CD4-positive, alpha-beta T cell treated with Interleukin-4 for 1 hour (primary cell): ENCODE measurements at places on chromosomes 6 and 20.

GRCh38 chr20:44626278-44626677 lies 25.2 kb downstream of the ADA start:
- no peak for DNase-seq

DNA sequence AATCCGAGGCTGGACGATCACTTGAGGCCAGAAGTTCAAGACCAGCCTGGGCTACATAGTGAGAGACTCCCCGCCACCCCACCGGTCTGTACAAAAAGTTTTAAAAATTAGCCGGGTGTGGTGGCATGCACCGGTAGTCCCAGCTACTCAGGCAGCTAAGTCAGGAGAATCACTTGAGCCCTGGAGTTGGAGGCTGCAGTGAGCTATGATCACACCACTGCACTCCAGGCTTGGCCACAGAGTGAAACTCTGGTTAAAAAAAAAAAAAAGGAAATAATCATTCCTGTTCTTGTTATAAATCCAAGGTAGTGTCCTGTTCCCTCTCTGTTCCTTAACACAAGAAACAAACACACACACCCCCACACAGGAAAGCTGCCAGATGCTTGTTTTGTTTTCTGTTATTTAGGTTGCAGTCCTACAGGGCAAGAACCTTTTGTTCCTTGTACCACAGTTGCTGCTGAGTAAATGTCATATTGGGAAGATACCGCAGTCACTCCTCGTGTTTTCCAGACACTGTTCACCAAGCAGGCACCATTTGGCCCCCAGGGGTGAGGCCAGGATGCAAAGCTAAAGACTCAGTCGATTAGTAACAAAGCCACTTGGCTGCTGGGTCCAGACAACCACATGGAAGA lies 28.9 kb downstream of the ASIP start:
- DNase-seq: no peak

- DNase-seq: no peak
Observed at GRCh38 chr6:84422380-84422968, 195.0 kb upstream of the CEP162 start.

- no peak for DNase-seq
Observed at GRCh38 chr6:140636271-140636907, 1261.9 kb upstream of the CITED2 start.

DNA sequence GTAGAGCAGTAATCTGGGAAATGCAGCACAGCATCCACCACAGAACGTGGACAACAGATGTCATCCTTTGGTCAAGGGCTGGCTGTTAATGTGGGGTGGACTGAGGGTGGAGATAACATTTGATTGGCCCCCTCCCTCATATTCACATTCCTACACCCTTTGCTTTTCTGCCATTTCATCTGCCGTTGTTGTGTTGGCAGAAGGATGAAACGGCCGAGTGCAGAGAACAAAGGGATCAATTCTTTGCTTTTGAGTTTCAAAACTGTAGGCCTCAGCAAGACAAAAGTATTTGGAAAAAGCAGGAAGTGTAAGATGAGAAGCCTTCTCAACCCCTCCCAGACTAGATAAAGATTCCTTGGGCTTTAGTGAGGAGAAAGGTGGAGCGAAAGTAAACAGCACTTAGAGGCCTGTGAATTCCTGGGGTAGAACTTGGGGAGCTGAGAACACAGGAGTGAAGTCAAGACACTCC lies 74.2 kb upstream of the PHIP start:
- no peak for DNase-seq

- DNase-seq: no peak
Observed at GRCh38 chr6:105474234-105474633, 71.4 kb upstream of the PREP start.

DNA sequence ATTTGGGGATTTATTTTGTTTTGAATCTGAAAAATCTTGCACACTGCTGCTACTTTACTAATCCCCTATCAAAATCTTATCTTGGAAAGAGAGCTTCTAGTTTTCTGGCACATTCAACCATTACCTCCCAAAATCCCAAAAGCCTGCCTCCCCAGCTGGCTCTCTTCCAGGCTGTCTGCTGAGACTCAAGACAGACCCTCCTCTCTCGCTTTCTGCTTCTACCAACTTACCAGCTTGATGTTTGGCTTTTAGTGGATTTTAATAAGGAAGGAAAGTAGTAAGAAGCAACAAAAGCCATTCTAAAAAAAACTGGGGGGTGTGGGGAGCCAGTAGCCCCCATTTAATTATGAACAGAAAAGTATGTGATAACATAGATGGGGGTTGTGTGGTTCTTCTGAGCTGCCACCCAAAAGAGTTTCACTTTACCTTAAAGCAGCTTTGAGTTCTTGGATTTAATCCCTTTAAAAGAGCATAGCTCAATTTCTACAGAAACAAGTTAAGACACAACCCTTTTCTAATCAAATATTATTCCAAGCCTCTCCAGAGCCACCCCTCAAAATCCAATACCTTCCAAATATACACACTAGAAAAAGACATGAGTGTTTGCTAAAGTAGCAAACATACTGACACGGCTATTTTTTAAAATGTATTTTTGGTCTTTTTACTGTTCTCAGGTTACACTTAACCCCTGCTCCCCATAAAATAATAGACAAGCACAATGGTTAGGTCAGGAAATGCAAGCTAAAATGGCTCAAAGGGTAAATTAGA lies 71.7 kb downstream of the ATP9A start:
- no peak for DNase-seq

DNA sequence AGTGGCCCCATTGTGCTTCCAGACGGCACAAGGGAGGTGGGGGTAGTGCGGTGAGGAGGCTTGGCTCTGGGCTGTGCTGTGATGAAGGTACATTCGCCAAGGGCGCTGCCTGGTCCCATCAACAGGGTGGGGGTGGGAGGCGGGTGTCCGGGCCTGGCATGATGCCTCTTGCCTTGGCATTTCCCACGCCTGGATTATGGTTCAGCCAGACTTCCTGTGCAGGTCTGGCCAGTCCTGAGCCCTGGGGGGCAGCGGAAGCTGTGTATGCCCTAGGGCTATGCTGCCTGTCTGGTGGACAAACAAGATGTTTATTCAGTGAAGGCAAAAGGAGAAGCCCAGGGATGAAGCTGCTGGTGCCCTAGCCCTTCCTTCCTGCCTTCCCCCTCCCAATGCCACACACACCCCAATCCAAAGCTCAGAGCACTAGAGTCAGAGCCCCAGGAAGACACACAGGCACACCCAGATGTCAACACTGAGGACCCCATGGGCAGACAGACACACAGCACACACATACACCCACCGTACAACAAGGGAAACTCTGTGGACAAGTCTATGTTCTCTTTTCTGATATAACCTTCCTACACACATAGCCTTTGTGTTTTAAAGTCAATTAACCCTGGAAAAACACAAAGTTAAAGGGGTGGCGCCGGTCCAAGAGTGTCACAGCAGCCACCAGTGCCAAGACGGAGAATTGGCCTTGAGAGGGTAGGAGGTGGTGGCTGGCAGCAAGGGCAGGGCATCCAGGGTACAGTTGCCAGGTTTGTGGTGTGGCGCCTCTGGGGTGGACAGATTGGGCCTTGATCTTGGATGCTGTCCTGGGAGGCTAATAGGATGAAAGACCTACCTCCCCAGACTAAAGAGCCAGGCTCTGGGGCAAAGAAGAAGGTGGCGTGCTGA lies 54.7 kb upstream of the SAYSD1 start:
- DNase-seq: no peak

DNA sequence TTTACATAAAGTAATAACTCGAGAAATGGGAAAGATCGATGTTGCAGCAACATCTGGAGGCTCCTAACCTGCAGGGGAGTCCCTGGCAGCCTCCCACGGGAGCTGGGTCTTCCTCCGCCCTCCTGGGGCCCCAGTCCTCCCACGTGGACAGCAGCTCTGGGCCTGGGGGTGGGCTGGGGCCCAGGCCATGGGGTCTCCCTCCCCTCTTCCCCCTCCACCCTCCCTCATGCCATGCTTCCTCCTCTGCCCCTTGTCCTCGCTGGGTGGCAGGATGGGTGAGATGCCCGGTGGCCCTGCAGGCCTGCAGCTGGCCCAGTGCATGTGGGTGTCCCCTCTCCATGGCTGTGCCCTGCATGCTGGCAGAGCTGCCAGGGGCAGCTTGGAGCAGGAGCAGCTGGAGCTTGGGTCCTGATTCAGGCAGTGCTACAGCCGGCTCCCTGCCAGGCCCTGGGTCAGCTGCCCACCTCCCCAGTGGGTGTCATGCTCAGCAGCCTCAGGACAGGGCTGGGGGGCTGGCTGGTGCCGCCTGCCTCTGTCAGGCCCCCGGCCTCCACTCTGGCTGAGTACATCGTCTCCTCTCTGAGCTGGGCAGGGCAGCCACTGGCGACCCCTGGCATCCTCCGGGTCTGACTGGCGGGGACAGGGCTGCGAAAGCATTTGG lies 48.9 kb upstream of the BHLHE23 start:
- no peak for DNase-seq

DNA sequence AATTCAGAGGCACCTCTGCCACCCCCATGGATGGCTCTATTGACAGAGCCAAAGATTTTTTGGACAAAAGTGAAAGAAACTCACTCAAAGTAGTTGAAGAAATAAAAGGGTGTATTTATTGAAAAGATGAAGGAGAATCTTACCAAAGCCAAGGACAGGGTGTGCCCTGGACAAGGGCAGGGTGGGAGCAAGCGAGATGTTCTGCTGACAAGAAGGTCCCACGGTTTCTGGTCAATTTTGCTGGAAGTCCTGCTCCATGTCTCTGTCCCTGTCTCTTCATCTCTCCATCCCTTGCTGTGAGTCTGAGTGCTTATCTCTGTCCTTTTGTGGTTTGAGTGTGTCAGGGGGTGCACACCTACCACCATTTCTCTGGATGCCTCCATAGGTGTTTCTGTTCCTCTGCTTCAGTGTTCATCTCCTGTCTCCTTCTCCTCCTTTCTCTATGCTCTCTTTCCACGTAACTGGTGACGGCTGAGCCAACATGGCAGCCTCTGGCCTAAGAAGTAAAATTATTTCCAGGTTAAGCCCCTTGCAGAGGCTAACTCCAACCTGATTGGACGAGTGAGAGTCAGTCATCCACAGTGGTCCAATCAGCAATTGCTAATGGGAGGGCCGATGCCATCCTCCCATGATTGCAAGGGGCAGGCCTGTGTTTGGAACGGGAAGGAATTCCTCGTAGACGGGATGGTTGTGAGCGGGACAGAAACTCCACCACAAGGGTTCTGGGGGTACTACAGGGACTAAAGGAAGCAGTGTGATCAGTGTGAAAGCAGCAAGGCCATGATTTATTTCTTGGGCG lies 502.1 kb upstream of the CDH4 start:
- no peak for DNase-seq

GRCh38 chr6:17280138-17280537 lies 1.0 kb upstream of the RBM24 start:
- no peak for DNase-seq

GRCh38 chr6:35181933-35182612 lies 31.7 kb upstream of the SCUBE3 start:
- no peak for DNase-seq

GRCh38 chr20:33262658-33263065 lies 20.4 kb upstream of the BPIFB1 start:
- peak; percentile 35 for DNase-seq

DNA sequence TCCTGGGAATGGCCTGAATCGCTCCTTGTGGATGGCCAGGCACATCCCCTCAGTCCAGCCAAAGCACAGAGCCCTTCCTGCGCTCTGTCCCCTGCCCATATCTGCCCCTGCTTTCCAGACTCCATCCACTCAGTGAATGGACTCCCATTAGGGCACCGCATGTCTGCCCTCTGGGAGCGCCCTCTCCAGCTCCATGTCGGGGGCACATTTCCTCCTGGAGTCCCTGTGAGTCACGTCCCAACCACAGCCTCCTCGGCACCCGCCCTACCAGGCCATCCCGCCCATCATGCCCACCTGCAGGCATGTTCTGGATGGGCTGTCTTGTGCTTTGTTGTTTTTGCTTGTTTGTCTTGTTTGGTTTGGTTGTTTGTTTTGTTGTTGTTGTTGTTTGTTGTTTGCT lies 96.8 kb downstream of the PSMB1 start:
- DNase-seq: no peak

DNA sequence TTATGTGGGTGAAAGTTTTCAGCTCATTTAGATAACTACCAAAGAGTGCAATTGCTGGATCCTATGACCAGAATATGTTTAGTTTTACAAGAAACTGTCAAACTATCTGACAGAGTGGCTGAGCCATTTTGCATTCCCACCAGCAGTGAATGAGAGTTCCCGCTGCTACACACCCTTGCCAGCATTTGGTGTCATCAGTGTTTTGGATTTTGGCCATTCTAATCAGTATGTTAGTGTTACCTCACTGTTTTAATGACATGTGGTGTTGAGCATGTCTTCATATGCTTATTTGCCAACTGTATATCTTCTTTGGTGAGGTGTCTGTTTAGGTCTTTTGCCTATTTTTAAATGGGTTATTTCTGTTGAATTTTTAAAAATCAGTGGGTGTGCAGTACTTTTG lies 120.9 kb downstream of the CFAP61 start:
- no peak for DNase-seq

DNA sequence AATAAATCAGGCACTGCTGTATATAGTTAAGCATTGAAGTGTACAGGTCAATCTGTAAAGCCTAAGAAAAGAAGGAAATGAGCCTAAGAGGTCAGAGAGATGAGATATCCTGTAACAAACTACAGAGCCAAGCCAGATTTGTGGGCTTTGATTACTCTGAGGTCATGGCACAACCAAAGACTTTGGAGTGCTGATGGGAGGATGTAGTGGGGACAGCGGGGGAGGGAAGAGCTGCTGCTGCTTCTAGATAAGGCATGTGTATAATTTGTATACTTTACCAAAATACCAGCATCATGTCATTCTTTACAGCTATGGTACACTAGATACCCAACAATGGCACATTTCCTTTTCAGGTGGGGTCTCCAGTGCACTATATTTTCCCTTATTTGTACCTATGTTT lies 102.5 kb downstream of the OGFRL1 start:
- no peak for DNase-seq

- DNase-seq: no peak
Observed at GRCh38 chr20:57612916-57613315, 7.3 kb downstream of the ZBP1 start.

DNA sequence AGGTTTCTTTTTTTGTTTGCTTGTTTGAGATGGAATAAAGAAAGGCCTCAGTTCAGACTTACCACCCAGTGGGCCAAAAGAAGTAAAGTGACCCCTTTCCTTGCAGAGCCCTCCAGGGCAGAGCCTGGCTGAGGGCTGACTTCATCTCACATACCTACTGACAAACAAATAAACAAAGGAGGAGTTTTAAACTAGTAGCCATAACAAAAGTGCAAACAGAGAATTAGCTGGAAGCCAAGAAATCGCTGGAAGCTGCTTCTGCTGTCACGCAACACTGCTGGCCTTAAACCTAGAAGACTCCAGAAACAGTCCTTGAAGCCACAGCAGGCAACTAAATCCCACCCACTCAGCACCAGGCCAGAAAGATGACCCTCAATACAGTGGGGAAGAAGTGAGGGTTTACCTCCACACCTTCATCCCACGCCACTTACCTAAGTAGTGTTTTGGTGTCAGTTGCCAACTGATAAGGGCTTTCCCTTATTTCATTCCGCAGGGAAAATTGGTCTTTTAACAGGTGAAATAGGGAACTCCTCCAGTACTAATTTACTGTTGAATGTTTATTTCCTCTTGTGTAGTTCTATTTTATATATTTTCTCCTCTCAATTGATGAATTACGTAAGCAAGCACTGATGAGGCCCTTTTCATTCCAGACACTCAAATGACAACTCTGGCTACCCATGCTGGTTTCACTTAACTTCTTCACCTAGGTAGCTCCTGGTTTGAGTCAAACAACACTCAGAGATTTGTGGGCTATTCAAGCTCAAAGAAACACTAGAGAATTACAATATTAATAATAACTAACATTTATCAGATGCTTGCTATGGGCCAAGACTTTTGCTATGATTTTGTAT lies 46.2 kb downstream of the EDN1 start:
- no peak for DNase-seq
